ENCODE measurements at places on chromosomes 3 and 15.

GRCh38 chr15:40870716-40871115 lies 3.3 kb downstream of the RHOV start:
- no peak for DNase-seq

- no peak for DNase-seq
Observed at GRCh38 chr15:99010768-99011167, 3.2 kb upstream of the PGPEP1L start.

GRCh38 chr15:66483131-66483566 lies 14.4 kb downstream of the SNAPC5 start:
- DNase-seq: peak; percentile 4

DNA sequence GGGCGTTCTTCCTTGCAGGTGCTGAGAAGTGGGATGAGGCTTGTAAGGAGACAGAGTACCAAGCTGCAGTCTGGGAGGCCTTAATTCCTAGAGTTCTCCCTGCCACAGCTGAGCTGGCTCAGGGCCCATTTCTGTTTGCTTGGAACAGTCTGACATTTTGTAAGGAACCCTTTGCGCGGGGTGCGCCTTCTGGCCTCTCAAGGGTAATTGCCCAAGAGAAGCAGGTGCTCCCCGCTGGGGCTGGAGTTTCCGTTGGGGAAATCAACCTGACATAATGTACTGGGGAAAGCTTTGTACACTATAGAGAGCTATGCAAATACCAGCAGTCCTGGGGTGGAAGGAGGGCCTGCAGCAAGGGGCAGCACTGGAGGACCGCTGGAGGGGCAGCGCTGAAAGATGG lies 83.6 kb downstream of the HMG20A start:
- no peak for DNase-seq

DNA sequence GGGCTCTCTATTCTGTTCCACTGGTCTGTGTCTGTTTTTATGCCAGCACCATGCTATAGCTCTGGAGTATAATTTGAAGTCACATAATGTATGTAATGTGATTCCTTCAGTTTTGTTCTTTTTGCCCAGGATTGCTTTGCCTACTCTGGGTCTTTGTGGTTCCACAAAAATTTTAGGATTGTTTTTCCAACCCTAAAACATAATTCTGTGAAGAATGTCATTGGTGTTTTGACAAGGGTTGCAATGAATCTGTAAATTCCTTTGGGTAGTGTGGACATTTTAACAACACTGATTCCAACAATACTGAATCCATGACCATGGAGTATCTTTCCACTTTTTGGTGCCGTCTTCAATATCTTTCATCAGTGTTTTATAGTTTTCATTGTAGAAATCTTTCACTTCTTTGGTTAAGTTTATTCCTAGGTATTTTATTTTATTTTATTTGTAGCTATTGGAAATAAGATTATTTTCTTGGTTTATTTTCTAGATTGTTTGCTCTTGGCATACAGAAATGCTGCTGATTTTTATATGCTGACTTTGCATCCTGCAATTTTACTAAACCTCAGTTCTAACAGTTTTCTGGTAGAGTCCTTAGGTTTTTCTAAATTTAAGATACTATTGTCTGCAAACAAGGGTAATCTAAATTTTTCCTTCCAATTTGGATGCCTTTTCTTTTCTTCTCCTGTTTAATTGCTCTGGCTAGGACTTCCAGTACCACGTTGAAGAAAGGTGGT lies 29.7 kb downstream of the TJP1 start:
- DNase-seq: no peak

GRCh38 chr15:72770673-72771328 lies 12.8 kb downstream of the ADPGK start:
- no peak for DNase-seq

DNA sequence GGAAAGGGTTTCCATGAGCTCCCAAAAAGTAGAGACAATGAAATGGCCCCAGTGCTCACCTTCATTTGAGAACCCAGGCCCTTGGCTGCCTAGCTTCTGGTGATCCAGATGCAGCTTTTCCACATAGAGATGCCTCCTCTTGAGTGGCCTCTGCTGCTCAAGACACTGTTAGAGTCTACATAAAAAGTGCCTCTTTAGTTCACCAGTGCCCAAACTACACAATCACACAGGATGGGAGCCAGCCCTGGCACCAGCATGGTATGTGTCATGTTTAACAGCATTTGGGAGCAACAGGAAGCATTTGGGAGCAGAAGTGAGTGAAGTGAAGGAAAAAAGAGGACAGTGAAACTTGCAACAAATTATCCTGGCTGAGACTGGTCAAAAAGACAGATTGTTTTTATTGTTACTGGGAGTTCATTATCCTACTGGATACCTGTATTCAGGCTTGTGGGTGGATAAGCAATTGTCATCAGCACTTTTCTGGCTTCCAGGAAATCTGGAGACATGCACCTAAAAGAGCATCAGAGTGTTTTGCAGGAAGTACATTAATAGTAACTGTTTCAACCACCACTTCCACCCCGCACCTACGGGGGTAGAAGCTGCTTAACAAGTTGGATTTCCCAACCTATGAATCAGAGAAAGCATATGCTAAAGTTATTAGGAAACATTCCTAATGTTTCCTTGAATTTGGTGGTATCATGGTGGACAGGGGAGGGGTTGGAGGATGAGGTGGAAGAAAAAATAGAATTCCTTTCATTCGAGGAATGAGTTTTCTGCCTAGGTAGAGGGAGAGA lies 416.2 kb downstream of the IGSF11 start:
- DNase-seq: no peak

- DNase-seq: no peak
Observed at GRCh38 chr3:155778462-155778861, 27.6 kb downstream of the C3orf33 start.

DNA sequence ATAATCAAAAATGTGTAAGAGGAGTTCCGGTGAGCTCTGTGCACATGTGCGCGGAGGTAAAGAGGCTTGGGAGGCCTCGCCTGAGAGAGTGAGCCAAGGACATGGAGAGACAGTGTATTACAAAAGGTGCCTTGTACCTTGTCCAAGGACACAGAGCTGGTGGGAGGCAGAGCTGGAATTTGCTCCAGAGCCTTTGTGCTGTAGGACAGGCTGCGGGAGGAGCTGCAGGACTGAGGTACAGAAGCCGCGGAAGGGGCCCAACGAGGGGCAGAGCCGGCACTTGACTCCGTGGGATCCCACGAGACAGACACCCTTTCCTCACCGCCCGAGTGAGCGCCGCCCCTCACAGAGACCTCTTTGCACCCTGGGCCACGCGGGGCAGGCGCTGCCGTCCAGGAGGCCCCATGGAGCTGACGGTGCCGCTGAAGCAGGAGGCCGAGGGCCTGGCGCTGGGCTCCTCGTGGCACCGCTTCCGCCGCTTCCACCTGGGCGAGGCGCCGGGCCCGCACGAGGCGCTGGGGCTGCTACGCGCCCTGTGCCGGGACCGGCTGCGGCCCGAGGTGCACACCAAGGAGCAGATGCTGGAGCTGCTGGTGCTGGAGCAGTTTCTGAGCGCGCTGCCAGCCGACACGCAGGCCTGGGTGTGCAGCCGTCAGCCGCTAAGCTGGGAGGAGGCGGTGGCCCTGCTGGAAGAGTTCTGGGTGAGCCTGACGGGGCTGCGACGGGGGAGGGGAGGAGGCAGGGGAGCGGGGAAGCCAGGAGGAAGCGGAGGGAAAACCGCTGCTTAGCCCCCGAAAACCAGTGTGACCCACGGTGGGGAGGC lies 68.7 kb downstream of the SLTM start:
- peak; percentile 28 for DNase-seq

GRCh38 chr3:13557926-13558325 lies 9.0 kb downstream of the FBLN2 start:
- DNase-seq: no peak

- no peak for DNase-seq
Observed at GRCh38 chr15:56082263-56082761, 88.9 kb upstream of the NEDD4 start.

DNA sequence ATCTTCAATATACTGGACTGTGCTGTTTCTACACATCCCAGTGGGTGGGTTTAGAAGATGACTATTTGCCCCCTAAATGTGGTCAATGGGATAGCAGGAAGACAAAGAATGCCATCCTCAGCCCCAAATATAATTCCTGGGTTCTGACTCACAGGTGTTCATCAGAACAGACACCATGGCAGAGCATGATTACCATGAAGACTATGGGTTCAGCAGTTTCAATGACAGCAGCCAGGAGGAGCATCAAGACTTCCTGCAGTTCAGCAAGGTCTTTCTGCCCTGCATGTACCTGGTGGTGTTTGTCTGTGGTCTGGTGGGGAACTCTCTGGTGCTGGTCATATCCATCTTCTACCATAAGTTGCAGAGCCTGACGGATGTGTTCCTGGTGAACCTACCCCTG lies 3.0 kb downstream of the CXCR6 start:
- no peak for DNase-seq

- DNase-seq: no peak
Observed at GRCh38 chr3:70981231-70981880, 602.2 kb downstream of the FOXP1 start.

- DNase-seq: no peak
Observed at GRCh38 chr3:184192889-184193288, 6.9 kb downstream of the ABCF3 start.

DNA sequence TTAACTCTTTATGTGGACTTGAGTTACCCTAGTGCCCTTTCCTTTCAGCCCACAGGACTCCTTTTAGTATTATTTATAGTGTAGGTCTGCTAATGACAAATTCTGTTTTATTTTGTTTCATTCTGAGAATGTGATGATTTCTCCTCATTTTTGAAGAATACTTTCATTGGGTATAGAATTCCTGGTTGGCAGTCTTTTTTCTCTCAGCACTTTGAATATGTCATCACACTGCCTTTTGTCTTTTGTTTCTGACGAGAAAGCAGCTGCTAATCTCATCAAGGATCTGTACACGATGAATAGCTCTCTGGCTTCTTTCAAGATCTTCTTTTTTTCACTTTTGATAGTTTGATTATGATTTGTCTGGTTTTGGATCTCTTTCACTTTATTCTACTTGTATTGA lies 37.8 kb downstream of the TICRR start:
- DNase-seq: no peak

DNA sequence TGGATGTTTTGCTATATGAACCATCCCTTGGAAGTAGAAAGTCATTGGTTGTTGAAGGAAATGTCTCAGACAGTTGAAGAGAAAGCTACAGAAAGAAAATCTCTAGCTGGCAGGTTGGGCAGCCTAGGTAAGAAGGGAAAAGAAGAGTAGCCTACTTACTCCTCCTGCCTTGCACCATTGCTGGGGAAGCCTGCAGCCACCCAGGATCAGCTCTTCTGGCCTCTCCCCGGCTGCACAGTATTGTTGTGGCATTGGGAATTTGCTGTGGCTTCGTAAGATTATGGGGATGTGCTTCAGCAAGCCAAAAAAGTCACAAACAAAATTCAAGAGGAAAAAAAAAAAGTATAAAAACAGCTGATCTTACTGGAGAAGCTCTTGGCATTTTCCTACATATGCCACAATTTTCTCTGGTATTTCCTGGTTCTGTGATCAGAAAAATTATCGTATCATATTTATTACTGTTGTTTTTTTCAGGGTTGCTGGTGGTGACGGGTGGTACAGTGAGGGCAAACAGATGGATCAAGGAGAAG lies 154.2 kb downstream of the TIGIT start:
- no peak for DNase-seq

DNA sequence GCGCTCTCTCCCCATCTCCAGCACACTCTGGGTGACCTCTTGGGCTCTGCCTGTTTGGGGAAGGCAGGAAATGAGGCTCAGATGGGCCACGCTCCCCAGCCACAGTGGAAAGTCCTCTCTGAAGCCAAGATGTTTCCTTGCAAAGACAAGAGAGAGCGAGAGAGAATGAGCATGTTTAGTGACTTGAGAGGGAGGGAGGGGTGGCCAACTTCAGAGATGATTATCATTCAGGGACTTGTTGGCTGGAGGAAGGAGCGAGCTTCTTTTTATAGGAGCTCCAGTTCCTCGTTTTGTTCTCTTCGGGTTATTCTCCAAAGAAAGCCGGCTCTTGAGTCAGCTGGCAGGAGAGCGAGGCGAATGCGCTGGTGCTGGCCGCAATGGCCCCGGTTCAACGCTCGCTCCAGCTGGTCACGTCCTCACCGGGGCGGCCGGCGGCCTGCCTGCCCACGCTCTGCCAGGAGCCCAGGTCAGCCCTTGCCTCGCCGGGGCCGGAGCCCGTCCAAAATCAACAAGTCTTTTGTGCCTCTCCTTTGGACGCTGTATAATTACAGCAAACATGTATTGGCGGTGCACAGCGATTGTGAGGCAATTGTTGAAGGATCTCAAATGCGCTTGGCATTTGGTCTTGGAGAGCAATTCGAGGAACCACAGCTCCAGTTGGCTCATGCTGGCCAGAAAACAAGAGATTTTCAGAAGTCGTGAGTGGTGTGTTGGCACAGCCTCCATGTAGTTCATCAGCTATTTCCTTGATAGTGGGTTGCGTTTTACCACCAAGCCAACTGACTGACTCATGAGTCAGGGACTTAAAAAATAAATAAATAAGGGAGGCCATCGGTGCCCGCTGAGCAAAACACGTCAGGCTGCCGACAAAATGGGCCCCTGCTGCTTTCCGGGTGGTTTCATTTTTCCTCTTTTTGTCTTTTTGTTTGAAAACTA lies 288.6 kb downstream of the UACA start:
- no peak for DNase-seq

DNA sequence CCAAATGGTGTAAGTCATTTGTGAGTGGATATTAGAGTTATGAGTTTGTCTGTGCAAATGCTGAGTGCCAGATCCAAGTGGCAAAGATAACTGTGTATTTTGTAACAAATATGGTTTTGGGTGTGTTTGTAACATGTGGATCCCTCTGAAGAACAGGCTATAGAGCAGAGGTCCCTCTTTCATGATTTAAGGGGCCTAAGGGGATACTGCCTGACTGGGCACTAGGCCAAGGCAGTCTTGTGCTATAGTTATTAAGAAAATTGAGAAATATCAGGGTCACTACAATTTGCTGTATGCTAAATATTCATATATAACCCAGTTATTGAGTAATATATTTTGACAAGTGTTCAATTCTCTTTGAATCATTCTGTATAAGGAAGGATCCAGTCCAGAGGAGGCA lies 555.6 kb upstream of the RGMA start:
- DNase-seq: no peak

DNA sequence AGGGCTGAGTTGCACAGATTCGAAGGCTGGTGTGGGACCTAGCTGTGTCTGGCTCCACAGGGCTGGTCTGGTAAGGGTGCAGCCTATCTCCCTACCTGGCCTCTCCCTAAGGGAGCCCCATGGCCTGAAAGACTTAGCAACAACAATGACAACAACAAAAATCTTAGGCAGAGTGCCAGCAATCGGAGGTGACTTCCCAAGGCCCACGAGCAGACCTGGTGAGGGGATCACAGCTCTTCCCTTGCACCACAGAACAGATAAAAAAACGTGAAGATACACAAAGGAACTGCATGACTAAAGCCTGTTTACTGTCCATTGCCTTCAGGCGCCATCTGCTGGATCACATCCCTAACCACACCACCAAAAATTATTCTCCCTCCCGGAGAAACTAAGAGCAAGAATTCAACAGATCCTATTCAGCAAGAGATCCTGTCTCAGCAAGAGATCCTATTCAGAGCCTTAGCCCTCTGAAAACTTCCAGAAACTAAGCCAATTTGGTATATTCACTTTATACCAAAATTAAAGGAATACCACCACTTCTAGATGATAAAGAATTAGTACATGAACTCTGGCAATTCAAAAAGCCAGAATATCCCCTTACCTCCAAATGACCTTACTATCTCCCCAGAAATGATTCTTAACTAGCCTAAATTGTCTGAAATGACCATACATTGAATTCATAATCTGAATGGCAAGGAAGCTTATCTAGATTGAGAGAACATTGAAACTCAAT lies 24.1 kb upstream of the OR5K4 start:
- peak; percentile 35 for DNase-seq

- no peak for DNase-seq
Observed at GRCh38 chr3:59559721-59560435, 510.1 kb upstream of the CFAP20DC start.

GRCh38 chr3:116440196-116440595 lies 5.1 kb downstream of the LSAMP start:
- no peak for DNase-seq

GRCh38 chr15:21261965-21262850 lies 178.1 kb downstream of the POTEB3 start:
- peak; percentile 13 for DNase-seq

Data from GM10248 (cell line).